Tibial artery (tissue), 4 donors: ENCODE measurements at places on chromosomes 6 and 20.

GRCh38 chr20:40744072-40744817 is 55.2 kb upstream of the MAFB start:
- DNase-seq, result no peak

GRCh38 chr6:136527831-136528230 is 22.4 kb downstream of the MAP7 start:
- no peak for DNase-seq

DNA sequence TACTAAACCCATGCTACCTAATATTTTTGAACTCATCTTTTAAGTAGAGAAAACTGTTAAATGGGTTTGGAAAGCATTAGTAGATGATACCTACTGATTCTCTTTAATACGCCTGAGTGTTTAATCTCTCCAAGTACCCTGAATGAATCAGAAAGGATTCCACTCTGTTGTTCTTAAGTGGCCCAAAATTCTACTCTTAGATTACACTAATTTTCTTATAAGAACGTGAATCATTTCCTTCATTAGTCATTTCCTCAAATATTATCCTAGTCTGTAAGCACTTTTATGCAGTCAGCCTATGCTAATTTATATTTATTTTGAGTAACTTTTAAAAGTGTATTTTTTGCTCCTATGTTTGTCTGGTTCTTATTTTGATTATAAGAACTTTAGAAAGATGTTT is 380.0 kb downstream of the BTBD9 start:
- no peak for DNase-seq

- DNase-seq, result no peak
These were observed 17.9 kb upstream of the TBC1D7 start for GRCh38 chr6:13346245-13346644.

- no peak for DNase-seq
These were observed 446.3 kb downstream of the PREX1 start for GRCh38 chr20:48381353-48382120.

- no peak for DNase-seq
These were observed 146.8 kb downstream of the RPS12 start for GRCh38 chr6:132961122-132961521.

- no peak for DNase-seq
These were observed 373.6 kb downstream of the PLCB1 start for GRCh38 chr20:8505476-8506200.

DNA sequence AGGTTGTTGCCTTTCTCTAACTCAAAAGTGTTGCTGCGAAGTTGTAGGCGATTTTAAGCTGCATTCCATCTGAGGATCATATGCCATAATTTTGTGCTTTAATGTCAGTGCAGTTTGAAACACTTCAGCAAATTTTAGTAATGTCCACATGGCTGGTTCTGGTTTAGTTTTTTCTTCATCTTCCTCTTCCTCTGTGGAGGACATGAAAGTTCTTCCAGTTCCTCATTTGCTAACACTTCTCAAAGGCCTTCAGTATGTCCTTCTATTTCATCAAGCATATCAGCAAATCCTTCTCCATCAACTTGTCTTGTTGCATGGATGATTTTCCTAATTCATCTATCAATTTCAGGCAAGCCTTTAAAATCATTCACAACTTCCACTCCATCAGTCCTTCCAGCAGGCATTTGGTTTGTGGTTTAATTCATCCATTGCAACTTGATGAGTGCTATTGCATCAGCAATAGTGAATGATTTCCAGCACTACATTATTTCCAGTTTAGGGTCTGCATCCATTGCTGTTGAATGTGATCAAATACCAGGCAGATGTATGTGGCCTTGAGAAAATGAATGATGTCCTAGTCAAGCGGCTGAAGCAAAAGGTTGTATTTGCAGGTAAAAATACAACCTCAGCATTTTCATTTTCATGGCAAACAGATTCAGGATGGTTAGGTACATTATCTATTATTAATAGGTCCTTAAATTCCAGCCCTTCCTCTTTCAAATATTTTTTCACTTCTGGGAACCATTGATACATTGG is 20.2 kb downstream of the SHLD1 start:
- no peak for DNase-seq

- no peak for DNase-seq
These were observed 204.8 kb downstream of the THBS2 start for GRCh38 chr6:169048865-169049205.

GRCh38 chr6:13554929-13555333 is 19.5 kb upstream of the SIRT5 start:
- DNase-seq, result peak; percentile 45

DNA sequence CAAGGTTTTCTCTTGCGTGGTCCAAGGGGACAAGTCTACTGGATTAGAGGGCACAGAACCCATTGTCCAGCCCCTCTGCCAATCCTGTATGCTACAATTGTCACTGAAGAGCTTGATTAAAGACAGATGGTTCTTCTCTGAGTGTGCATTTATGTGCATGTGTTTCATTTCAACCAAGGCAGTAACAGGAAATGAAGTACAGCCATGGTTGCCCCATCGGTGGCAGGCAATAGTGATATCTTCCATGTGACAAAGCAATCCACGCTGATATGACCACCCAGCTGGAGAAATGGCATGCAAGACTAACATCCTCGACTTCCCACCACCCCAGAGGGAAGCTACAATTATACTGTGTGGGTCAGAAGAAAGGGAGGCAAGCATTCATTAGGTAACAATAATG is 85.5 kb downstream of the UNC5CL start:
- DNase-seq, result no peak

GRCh38 chr20:1130058-1130694 is 11.8 kb downstream of the PSMF1 start:
- no peak for DNase-seq

DNA sequence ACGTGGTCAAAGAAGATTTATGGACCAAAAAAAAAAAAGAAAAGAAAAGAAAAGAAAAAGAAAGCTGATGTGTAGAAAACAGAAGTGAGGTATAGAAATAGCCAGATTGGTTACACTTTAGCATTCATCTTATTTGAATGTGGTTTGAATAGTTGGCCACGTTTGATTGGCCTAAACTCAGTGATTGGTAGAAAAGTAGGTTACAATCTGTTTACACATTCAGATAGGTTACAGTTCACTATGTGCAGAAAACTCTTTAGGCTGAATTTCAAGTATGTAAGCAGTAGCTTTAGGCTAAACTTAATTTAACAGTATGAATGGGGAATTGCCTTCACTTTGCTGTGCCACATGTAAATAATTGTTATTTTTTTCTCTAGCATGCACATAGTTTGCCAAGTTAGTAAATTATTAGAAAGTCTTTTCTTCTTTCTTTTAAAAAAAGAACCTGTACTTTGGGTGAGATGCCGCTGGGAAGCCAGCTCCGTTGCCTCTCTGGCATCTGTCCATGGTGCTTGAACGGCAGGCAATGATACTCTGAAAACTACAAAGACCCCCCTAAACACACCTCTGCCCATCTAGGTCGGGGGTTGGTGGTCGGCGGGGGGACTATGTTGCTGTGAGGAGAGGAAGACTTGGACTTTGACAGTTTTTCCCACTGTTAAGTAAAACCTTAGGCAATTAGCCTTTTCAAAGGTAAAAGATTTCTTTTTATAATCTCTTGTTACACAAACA is 173.0 kb downstream of the AIG1 start:
- DNase-seq, result no peak

GRCh38 chr20:36181934-36182603 is 27.5 kb downstream of the EPB41L1 start:
- no peak for DNase-seq

DNA sequence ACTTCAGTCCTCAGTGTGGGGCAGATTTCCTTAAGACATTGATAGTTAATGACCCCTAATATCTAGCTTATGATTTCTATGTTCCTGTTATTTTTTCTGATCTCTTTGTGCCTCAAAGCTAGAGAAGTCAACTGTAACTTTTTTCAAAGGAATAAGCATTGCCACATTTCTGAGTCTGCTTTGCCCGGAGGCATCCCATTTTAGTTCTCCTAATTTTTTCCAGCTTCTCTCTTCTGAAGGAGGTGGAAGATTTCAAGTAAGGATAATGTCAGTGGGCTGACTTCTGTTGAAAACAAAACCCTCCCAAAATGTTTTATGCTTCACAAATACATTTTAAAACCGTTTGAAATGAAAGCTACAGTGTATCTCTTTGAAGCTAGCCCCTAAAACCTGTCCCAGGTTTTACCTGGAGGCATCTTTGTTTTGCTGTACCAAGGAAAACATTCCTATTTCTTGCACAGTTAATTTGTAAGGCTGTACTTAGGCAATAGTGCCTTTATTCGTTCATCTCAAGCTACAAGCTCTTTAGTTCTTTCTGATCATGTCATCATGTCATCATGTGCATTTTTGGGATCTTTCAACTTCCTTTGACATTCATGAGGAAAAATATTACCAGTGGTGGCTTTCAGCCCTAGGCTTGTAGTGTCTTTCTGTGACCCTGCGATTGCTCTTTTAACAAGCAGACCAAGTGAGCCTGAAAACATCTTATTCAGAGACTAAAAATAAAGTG is 45.7 kb downstream of the TSPYL4 start:
- DNase-seq, result no peak

- DNase-seq, result no peak
These were observed 1.7 kb downstream of the APMAP start for GRCh38 chr20:24990810-24991252.

DNA sequence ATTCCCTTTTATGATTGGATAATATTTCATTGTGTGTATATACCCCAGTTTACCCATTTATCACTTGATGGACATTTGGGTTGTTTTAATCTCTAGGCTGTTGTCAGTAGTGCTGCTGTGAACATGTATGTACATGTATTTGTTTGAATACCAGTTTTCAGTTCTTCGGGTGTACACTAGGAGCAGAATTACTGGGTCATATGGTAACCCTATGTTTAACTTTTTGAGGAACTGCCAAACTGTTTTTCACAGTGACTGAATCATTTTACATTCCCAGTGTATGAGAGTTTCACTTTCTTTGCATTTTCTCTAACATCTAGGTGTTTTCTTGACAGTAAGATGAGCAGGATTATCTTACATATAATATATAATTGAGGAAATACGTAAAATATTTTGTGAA is 44.7 kb upstream of the ADIG start:
- DNase-seq, result no peak

GRCh38 chr6:98845211-98846020 is 11.0 kb downstream of the POU3F2 start:
- DNase-seq, result peak; percentile 69

DNA sequence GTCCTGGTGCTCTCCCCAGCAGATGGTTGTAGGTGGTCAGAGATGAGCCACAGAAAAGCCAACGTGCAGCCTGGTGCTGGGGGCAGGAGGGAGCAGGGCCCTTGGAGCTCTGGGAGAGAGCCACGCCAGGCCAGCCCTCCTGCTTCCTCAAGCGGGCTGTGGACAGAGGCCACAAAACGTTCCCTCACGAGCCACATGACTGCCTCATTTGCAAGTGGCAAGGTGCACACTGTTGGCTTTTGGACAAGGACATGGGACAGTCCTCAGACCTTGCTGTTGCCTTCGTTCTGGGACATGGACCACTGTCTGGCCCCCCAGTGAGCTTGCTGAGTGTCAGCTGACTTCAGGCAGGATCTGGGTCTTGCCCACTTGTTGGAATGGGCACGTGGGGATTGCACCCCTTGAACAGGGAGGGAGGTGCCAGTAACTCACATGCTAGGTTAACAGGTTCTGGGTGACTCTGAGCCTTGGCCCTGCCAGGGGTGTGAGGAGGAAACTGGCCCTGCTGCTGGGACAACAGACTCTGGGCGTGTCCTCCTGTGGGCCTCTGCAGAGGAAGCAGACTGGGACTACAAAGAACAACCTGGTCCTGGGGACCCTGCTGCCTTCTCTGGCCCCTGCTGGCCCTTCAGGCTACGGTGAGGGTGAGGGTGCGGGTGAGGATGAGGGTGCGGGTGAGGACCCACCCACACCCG is 2.6 kb downstream of the SLCO4A1 start:
- no peak for DNase-seq

DNA sequence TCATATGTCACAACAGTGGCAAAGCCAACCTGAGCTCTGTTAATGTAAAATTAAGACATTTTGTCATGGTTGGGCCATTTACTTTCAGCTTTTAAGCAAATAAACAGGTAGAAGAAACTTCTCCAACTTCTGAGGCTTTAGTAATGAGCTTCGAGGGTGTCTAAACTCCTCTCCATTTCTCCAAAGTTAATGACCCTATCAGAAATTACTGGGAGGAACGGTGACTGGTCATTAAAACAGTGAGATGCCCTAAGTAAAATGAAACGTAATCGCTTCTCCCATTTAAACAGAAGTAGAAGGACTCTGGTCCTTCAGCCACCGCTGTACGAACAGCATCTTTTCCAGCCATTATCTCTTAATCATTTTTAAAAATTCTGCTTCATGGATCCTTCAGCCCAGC is 986.9 kb upstream of the MANEA start:
- no peak for DNase-seq

DNA sequence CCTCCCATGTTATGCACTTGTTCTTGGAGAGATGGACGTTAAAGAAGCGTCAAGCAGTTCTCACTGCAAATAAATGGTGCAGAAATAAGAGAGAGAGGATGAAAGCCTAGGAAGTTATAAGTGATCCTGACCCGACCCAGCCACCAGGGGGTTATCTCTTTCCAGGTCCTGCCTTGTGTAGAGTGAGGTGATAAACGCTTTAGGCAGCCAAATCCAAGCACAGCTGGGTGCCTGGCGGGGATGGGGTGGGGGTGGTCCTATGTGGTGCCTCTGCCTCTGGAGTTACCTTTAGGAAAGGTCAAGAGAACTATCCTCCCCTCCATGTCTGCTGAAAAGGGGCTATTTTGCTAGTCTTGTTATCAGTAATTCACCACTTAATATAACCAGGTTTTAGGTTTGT is 9.2 kb upstream of the TFAP2A start:
- no peak for DNase-seq

DNA sequence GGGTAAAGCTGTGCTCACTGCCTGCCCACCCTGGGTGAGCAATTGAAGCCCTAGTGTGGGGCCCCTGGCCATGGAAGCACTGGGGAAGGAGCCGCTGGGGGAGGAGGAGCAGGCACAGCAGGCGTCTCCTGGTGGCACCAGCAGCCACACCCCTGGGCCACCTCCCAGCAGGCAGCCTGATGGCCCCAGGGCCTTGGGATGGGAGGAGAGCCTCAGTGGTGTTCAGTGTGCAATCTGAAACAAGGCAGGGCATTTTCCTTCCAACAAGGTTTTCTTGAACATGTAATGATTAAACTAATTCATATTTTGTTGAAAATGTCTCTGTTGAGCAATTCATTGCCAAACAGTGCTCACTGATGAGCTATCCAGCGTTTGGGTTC is 151.0 kb downstream of the ZDHHC14 start:
- DNase-seq, result no peak

GRCh38 chr6:154923199-154923869 is 71.8 kb upstream of the TIAM2 start:
- DNase-seq, result no peak

GRCh38 chr6:149065658-149066556 is 251.6 kb upstream of the TAB2 start:
- no peak for DNase-seq
